ENCODE measurements at places on chromosomes 4 and X. TPM values are rescaled to one million over a fixed set of nuclear protein-coding genes. Genes with fewer than 3 reads are reported as not detected.

The ANK2 gene
- total RNA-seq, result 70.0 TPM

- DNase-seq, result no peak
- H3K4me3 ChIP-seq, result no peak overlapping the region
- peaks cover 7% of the 10 kb centered on the region for H3K4me1 ChIP-seq
- H3K27ac ChIP-seq, result no peak overlapping the region
- H3K36me3 ChIP-seq, result no peaks in the 10 kb centered on the region
These were observed 133.0 kb downstream of the SNCA start for GRCh38 chr4:89703829-89704590.

DNA sequence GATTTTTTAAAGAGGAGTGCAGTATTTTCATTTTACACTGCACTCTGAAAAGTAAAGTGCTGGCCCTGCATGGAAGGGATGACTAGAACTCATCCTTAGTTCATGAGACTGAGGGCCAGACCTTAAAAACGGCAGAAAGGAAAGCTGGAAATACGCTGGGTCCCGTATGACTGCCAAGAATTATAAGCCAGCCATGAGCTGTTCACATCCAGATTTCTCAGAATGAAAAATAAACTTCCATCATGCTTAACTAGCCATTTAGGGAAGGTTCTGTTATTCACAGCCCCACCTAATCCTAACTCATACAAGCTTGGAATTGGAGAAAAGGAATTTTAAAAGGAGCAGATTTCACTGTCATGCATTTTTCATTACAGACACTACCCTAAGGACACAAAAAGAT lies 894.4 kb downstream of the FAT4 start:
- H3K36me3 ChIP-seq, result no peaks in the 10 kb centered on the region
- no peaks in the 10 kb centered on the region for H3K4me1 ChIP-seq
- no peak overlapping the region for H3K27ac ChIP-seq
- H3K27me3 ChIP-seq, result no peaks in the 10 kb centered on the region

DNA sequence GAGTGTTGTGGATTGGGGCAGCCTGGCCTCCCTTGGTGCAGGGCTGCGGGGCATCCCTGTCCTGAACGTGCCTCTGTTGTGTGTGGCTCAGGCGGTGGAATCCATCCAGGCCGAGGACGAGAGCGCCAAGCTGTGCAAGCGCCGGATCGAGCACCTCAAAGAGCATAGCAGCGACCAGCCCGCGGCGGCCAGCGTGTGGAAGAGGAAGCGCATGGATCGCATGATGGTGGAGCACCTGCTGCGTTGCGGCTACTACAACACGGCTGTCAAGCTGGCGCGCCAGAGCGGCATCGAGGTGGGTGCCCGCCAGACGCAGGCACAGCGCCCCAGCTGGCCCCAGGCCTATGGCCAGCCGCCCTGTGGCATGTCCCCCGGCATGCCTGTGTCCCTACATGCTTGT lies 25.6 kb downstream of the MAEA start:
- no peaks in the 10 kb centered on the region for H3K27me3 ChIP-seq
- H3K4me3 ChIP-seq, result no peak overlapping the region
- H3K4me1 ChIP-seq, result no peaks in the 10 kb centered on the region
- no peak overlapping the region for H3K27ac ChIP-seq
- no peak for DNase-seq

Measured in endodermal cell (in vitro differentiated cells).